ENCODE measurements at places on chromosomes 16 and 17.

DNA sequence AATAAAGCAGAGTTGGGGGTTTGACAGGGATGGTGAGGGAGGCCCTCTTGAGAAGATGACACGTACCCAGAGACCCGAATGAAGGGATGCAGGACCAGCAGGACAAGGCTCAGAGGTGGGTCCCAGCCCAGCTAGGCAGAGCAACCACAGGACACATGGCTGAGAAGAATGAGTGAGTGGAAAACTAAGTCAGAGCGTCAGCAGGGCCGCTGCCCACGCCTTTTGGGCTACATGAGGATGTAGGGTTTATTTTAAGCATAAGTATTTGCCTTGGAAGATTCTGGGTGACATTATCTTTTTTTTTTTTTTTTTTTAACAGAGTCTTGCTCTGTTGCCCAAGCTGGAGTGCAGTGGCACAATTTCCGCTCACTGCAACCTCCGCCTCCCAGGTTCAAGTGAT, 176.0 kb downstream of the TMEM132E start:
- DNase-seq = no peak

GRCh38 chr17:74922694-74923537, at the start of gene USH1G:
Gene USH1G (minus strand): TSS chr17:74923255. CDS start chr17:74923073, 182 bp downstream.
- no peak for DNase-seq

DNA sequence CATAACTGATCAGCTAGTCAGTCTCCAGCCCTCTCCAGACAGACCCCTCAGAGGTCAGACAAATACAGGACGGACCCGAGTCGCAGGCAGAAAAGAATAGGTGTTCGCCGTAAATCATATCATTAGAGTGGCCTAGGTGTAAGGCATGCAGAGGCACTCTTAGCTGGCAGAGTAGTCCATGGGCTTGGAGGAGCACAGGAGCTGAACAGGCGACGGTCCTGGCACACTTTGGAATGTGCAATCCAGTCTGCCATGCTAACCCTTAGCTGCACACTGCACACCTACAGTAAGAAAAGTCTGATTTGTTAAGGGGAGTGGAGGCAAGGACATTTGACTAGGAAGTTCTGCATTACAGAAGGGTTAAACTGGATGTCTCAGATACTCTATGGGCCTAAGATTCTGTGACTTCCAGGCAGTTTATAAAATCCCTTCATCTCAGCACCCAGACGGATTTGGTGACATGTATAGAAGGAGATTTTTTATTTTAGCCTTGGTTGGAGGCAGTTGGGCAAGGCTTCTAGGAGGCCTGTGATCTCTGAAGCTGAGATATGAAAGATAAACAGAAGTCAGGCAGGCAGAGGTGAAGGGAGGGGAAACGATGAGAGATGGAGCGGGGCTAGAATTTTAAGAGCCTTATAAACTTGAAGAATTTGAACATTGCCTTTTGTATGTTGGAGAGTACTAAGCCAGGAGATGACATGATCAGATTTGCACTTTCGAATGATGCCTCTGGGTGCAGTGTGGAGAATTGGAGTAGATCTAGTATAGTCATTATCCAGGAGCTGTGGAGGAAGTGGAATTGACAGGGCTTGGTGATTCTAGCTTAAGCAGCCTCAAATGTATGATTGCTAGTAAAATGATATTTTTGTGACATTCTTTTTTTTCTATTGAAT, 34.6 kb upstream of the SLC5A11 start:
- no peak for DNase-seq

- no peak for DNase-seq
Observed at GRCh38 chr16:51734220-51734619, 583.1 kb upstream of the SALL1 start.

DNA sequence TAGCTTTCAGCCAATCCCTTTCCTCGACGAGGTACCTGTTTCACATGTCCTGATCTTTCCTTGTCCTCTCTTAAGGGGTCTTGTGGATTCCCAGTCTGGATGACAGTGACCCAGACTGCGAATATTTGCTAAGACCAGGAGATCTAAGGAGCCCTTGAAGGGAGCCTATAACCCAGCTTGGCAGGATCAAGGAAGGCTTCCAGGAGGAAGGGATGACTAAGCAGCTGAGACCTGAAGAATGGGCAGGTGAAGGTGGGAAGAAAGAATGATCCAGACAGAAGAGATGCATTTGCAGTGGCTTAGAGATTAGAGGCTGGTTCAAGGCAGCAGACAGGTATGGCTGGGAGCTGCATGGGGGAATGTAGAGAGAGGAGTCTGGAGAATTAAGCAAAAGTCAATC, 1.9 kb upstream of the PDK2 start:
- no peak for DNase-seq

DNA sequence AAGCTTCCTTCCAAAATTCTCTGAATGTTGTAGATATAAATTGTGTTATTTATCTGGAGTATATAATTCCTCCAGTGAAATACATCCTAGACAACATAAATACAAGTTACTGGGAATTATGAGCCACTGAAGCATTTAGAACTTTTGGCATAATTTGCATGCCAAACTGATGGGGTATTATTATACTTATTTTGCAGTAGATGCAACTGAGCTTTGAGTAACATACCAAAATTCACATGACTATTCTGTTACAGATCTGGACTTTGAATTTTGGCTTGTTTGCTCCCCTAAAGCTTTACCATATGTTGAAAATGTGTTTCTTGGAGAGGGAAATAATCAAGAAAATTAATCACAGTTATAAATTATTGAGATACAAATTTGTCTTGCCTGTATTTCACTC, 372.5 kb downstream of the CDH11 start:
- no peak for DNase-seq

DNA sequence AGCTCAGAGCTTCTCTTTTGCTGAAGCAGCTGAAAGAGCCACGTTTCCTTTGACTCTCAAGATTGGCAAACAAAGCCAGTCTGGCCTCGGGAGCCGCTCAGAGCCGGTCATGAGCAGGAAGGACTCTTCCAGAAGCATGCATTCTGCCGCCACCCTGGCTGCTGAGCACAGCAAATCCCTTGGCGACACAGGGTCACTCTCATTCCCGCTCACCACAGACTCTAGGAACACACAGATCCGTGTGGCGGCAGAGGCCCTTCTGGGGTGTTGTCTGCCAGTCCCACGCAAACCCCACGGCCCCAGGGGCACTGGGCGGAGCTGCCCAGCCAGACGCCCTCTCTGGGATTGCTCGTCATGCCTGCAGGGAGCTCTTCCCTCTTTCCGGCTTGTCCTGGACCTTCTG, 157.0 kb downstream of the C16orf95 start:
- no peak for DNase-seq

Measured in SW 1271 (cell line).